ENCODE measurements at places on chromosomes 11 and 22. TPM values are rescaled to one million over a fixed set of nuclear protein-coding genes. Genes with fewer than 3 reads are reported as not detected.

THY1 gene
- polyA plus RNA-seq, result 1.1 TPM

FKBP2 gene
- polyA plus RNA-seq, result 199 TPM

MUC15 gene
- polyA plus RNA-seq, result not detected

PATE2 gene
- not detected for polyA plus RNA-seq

RNF141 gene
- 13.2 TPM for polyA plus RNA-seq

GRCh38 chr11:44823006-44823405 lies 96.2 kb downstream of the TSPAN18 start:
- DNase-seq, result no peak

DNA sequence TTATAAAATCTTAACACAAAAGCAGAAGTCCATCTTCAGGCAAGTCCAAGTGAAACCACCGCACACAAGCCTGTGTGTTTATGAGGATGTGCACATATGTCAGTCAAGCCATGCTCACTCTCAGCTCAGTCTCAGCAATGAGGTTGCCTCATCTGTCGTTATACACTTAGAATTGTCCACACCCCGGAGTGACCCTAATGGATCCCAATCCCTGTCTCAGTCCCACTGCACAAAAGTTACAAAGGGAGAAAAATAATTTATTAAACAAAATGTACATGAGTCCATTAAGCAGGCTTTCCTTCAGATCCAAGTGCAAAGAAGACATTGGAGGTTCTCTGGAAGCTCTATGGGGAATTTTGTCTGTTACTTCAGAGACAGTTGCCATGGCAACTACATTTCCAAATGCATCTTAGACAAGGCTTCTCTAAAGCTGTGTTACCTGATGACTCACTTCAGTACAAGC lies 24.4 kb downstream of the OR8B12 start:
- no peak for DNase-seq

GRCh38 chr11:134398079-134398444 lies 14.0 kb downstream of the B3GAT1 start:
- no peak for DNase-seq

DNA sequence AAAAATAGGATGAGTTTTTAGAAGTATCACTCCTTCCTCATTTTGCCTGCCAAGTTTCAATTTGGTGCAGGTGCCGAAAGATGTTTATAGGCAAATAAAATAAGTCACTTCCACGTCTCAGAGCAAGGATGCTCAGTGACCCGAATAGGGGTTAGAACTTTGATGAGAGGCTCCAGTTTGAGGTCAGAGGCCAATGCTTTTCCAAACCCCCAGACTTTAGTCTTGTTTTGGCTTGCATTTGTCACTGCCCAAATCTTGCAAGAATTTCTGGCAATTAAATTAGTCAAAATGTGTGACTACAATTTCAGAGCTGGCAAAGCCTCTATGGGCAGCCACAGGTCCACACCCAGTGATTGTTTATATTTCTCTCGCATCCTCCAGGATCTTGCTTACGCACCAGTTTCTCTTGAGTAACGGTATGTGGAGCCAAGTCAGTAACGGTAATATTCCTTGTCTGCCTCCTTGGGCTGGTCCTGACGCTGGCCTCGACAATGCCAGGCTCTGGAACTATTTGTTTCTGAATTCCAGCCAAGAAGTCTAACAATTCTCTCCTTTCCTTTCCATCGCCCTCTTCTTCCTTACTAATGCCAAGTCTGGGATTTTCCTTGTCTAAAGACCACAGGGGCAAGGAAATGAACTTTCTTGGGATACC lies 9.9 kb upstream of the NUP160 start:
- no peak for DNase-seq

DNA sequence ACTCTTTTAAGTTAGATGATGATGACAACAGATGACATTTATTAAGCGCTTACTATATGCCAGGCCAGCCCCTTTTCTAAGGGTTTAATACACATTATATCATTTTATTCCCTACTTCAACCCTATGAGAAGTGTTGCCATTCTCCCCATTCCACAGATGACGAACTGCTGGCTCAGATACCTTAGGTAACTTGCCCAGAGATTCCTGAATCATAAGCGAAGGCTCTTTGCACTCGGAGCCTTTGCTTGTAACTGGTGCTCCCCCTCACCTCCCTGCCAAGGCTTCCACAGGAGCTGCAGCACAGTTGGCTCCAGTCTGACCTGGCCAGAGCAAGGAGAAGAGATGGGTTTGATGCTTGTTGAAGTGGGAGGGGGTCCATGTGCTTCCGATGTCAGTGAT lies 43.0 kb downstream of the DBX1 start:
- DNase-seq, result no peak

GRCh38 chr11:66131937-66132632 lies 62.0 kb downstream of the PACS1 start:
- DNase-seq, result no peak
